ENCODE measurements at places on chromosomes 6 and 20. TPM values are rescaled to one million over a fixed set of nuclear protein-coding genes. Genes with fewer than 3 reads are reported as not detected.
A peak's percentile ranks its signal among the peaks of the same experiment; 100 is the strongest.

Gene TRAPPC3L
- 0.23 TPM for total RNA-seq

Gene RFX6
- not detected for total RNA-seq

Gene ZBP1
- 0.38 TPM for total RNA-seq

Gene RAB5IF
- 60.2 TPM for total RNA-seq

Gene SEMG1
- not detected for total RNA-seq

Gene GABRR1
- not detected for total RNA-seq

Gene SLC26A8
- total RNA-seq: not detected

Gene SLC17A4
- not detected for total RNA-seq

Gene LY6G6F
- total RNA-seq: not detected

Gene GSTA1
- not detected for total RNA-seq

Gene TGM2
- total RNA-seq: 1,246 TPM

Gene REM1
- 1.6 TPM for total RNA-seq

Gene SLPI
- total RNA-seq: 16.6 TPM

Gene HMGN3
- 165 TPM for total RNA-seq

DNA sequence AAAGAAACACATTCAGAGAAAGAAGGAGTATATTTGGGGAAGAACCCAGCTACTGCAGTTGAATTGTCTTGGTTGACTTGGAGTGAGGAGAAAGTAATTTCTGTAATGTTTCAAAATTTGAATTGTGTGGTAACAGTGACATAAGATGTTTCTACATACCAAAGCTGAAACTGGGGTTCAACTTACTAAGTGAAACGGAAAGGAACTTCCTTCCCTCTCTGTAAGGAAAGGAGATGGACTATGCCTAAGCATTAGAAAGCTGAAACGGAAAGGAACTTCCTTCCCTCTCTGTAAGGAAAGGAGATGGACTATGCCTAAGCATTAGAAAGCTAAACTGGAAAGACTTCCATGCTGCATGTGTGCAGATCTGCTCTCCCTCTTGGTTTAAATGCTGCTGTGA, 46.0 kb downstream of the HUS1B start:
- DNase-seq: no peak

GRCh38 chr6:167137881-167138280, 15.0 kb downstream of the CCR6 start:
- DNase-seq: no peak

GRCh38 chr6:143139239-143139784, 78.6 kb downstream of the AIG1 start:
- no peak for DNase-seq

DNA sequence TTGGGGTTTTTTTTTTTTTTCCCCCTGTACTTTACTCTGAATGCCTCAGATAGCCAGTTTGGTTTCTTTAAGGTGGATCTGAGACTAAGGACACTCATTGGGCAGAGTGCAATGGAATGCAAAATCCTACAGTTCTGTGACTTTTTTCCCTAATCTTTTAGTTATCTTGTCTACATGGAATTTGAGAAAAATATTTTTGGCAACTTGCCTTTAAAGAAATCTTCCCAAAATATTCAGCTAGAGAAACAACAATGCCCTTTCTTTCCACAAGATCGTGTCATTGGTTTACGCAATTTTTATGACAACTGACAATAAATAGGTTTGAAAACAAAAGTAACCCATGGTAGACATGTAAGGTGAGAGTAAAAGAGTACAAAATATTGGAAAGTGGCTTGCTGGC, 171.7 kb upstream of the LAMP5 start:
- no peak for DNase-seq

GRCh38 chr6:28979679-28980078, 25.4 kb downstream of the ZNF311 start:
- DNase-seq: no peak

GRCh38 chr6:167699141-167699931, 127.4 kb upstream of the AFDN start:
- DNase-seq: peak; percentile 87

- no peak for DNase-seq
Observed at GRCh38 chr20:50691573-50692551, 520 bp upstream of the RIPOR3 start.

GRCh38 chr6:38064431-38064830, 244.9 kb downstream of the ZFAND3 start:
- no peak for DNase-seq

GRCh38 chr6:52839124-52840055, 1.2 kb downstream of the GSTA5 start:
- no peak for DNase-seq

GRCh38 chr6:17015144-17015543, 86.7 kb upstream of the STMND1 start:
- DNase-seq: no peak

DNA sequence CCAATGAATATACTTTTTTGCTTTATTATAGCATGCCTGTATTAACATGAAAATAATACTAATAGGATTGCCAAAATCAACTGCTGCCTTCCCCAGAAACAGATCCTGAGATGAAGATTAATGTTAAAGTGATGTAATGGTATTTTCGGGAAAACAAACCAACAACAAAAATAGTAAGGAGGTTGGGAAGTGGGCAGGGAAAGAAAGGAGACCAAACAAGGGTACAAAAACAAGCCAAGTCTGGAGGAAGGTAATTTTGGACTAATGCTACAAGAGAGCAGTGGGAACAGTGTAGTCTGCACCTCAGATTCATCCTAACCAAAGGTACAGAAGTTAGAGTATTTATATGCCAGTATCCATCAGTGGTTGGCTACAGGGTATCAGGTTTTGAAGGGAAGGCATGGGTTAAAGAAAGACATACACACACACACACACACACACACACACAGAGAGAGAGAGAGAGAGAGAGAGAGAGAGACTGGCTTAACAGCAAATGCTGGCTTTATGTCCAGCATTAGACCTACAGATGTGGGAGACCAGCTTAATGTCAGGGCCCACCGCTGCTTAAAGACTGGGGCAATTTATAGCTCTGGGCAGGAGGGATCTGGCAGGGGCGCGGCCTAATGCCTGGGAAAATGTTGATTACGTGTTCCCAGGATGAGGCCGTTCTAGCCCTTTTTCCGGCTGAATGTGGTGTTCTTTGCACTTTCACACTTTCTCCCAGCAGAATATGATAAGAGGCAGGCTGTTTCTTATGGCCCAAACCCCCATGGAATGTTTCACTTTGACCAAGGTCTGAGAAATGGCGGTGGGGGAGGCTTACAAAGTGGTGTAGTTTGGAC, 3.8 kb upstream of the SLC17A1 start:
- DNase-seq: peak; percentile 28

- no peak for DNase-seq
Observed at GRCh38 chr6:24887545-24888140, 48.1 kb downstream of the RIPOR2 start.

GRCh38 chr6:135858931-135859330, 7.4 kb downstream of the PDE7B start:
- DNase-seq: no peak

DNA sequence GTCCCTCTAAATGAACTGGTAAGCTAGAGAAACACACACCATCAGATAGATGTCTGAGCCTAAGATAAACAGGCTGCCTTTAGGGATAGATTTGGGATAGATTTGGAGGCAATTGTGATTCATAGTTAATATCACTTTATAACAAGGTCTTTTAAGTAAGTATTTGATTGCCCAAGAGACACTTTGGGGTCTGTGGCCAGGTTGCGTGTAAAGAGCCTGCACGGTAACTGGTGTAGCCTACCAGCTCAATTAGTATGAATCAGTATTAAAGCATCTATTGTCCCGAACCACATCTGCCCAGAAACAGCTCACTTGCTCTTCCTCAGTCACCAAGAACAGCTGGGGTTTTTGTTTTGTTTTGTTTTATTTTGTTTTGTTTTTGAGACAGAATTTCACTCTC, 193.3 kb downstream of the SASH1 start:
- no peak for DNase-seq

- DNase-seq: no peak
Observed at GRCh38 chr6:49666930-49667757, 30.5 kb upstream of the RHAG start.

DNA sequence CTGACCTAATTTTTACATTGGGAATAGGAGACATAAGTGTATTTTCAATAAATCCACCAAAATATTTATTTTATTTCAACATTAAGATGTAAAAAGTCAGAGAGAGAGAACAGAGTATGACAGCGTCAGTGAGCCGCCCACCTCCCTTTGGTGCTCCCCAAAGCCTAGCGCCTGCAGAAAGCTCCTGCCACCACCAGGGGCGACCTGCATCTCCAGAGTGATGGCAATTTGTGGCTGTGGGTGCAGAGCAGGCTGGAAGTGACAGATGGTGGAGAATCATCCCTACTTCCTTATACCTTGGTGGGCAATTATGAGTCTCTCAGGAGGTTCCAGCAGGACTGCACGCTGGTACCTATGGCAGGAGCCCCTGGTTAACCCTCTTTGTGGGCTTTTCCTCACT, 87.3 kb downstream of the PTPRT start:
- no peak for DNase-seq

GRCh38 chr6:72724545-72724944, 102.7 kb downstream of the KCNQ5 start:
- no peak for DNase-seq

- no peak for DNase-seq
Observed at GRCh38 chr6:72533606-72534005, 88.3 kb upstream of the KCNQ5 start.

DNA sequence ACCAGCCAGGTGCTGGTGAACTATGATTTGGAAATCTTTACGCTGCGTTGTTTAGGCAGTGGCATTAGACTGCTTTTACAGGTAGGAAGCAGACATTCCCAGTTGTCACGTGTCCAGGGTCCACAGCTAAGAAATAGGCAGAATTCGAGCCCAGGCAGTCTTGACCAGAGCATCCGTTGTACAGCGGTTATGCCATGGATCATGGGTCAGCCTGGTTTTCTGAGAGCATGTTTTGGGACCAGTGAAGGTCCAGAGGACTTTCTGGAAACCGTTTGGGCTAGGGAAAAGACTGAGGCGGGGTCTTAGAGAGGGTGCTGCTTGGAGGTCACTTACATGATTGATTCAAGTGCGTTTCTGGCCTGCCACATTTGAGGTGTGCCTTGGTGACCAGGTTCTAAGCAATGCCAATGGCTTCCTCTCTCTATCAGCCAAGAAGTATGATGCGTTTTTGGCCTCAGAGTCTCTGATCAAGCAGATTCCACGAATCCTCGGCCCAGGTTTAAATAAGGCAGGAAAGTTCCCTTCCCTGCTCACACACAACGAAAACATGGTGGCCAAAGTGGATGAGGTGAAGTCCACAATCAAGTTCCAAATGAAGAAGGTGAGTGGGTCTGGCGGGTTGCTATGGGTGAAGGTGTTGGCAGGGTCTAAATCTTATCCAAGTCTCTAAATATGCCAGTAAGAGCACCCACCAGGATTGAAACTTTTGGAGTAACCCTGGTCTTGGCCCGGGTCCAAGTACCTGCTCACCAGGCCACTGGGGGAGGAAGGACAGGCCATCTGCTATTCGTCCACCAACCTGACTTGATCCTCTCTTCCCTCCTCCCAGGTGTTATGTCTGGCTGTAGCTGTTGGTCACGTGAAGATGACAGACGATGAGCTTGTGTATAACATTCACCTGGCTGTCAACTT, 1.8 kb downstream of the RPL10A start:
- no peak for DNase-seq

DNA sequence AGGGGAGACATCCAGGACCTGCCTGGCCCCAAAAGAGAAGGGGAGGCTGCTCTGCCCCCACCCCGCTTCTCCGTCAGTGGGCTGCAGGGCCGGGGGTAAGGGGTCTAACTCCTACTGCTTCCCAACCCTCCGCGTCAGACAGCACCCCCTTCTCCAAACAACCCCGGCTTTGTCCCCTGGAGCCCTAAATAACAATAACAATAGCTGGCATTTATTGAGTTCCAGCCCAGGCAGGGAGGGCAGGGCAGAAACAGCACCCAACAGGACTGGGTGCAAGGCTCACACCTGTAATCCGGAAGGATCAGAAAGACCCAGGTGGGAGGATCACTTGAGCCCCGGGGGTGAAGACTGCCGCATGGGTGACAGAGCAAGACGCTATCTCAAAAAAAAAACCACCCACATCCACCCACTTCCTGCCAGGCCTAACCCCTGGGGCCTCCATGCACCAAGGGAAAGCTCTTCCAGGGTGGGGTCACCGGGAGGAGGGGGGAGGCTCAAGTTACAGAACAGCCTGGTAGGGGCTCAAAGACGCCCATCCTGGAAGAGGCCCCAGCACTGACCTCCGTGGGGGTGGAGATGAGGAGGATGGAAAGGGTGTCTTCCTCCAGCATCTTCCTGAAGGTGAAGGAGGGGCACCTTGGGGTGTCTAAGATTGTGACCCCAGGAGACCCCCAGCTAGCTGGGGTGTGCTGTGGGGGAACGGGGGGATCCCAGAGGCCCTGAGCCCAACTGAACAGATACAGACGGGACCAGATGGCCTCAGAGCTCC, 1.3 kb upstream of the FNDC11 start:
- DNase-seq: no peak

GRCh38 chr6:170058878-170059485, 231.9 kb downstream of the DLL1 start:
- no peak for DNase-seq

DNA sequence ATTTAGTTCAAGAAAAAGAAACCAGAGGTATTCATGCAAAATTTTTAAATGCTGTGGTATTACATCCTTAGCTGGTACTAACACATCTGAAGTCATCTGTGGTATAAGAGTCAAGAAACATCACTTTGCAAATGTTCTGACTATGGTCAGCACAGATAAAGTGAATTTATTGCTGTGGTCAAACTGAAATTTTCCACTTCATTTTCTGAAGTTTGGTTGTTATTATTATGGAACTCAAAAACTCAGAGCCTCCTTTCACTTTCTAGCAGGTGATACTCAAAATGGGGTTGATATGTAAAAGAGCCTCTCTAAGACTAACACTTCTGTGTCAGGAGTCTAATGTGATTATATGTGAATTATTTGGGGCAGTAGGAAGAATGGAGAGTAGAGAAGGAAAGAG, 257.8 kb downstream of the RNGTT start:
- no peak for DNase-seq

- no peak for DNase-seq
Observed at GRCh38 chr20:23664954-23665353, 23.9 kb downstream of the CST4 start.

GRCh38 chr6:53924277-53924676, 129.5 kb downstream of the LRRC1 start:
- DNase-seq: no peak

DNA sequence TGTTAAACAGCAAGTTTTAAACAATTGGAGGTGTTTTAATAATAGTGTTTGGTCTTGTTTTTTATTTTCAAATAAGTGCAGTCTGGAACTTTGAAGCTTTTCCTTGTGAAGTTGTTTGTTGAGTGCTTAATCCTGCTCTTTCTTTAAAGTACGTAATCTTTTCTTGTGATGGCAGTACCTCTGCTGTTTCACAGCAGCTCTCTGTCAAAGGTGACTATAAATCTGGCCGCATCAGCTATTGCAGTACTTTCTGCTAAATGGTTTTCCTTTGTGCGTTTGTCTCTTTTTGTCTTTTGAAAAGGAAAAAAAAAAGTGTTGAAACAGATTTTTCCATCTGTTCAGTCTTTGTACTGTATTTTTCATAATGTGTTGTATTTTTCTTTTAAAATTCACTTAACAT, 12.7 kb downstream of the STXBP5 start:
- no peak for DNase-seq
